ENCODE measurements at places on chromosomes 16 and 17.

DNA sequence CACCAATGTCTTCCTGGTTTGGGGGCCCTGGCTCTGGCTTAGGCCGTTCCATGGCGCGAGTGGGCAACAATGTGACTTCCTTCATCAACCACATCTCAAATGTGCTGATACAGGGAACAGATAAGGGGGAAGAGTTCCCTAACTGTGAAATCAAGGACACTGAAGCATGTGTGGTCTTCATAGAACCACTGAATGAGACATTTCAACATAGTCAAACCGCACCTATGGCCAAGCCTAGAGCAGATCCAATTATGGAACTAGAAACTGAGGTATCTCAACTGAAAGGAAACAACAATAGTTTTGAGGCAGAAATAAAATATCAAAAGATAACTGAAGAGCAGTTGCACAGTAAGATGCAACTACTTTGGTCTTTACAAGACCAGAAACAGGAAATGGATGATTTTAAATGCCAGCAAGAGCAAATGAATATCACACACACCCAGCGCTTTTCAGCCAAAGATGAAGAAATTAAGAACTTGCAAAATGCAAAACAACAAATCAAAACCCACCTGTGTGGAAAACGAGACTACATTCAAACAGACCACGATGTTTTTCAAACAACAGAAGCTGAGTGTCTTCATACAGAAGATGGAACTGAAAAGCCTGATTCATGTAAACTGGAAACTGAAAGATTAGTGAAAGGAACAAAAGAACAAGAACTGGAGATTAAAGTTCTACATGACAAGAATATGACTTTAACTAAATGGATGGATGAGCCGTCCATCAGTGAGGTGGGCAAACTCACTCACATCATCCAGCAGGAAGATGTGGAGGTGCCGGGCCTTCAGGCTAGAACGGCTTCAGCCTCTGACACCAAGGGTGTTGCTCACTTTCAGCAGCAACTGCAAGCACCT is 18.1 kb upstream of the LCMT1 start:
- H3K27ac ChIP-seq = no peak overlapping the region
- DNase-seq = no peak
- H3K4me1 ChIP-seq = no peaks in the 10 kb centered on the region
- H3K27me3 ChIP-seq = no peaks in the 10 kb centered on the region

DNA sequence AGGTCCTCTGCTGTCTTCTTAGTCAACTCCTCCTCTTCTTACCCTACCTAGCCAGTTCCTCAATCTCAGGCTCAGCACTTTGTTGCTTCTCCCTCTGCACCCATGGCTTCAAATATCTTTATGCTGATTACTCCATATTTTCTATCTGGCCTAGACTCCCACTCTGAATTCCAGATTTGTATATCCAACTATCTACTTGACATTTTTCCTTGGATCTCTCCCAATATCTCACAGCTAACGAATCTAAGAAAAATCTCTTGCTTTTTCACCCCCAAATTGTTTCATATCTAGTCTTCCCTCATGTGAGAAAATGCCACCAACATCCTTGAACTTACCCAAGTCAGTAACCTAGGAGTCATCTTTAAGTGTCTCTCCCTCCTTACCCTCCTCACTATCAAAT is 176.4 kb upstream of the ERCC4 start:
- H3K4me1 ChIP-seq = no peaks in the 10 kb centered on the region
- no peaks in the 10 kb centered on the region for H3K36me3 ChIP-seq
- DNase-seq = no peak
- no peak overlapping the region for H3K4me3 ChIP-seq
- H3K27ac ChIP-seq = no peak overlapping the region

DNA sequence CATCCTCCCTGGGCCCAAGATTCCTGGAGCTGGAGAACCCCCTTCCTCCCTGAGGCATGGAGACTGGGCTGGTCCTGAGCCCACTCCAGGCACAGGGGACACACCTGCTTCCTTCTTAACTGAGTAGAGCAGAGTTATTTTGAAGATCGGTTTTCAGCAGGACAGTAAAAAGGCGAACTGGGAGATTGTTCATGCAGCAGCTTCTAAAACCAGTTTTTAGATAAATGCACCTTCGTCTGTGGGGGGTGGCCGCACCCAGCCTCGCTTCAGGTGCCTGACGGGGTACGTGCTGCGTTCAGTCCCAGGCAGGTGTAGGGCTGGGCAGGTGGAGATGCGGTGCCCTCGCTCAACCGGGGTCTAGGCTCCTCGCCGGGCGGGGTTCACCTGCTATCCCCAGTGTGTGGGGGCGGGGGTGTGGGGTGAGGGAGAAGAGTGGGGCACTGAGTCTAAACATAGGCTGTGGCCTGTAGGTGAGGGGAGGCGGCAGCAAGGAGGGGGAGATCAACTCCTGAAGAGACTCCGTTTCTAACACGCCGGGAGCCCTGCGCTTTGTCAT is 69.5 kb downstream of the JPH3 start:
- H3K36me3 ChIP-seq = no peaks in the 10 kb centered on the region
- no peak overlapping the region for H3K4me3 ChIP-seq
- no peaks in the 10 kb centered on the region for H3K27me3 ChIP-seq
- no peak for DNase-seq

- H3K27me3 ChIP-seq = no peaks in the 10 kb centered on the region
- H3K36me3 ChIP-seq = no peaks in the 10 kb centered on the region
- no peak overlapping the region for H3K4me3 ChIP-seq
Measured at GRCh38 chr17:49862781-49863331, 15.0 kb upstream of the TAC4 start.

All from pancreas (tissue), 10 donors.